Activated CD4-positive, alpha-beta T cell treated with anti-CD3 and anti-CD28 coated beads, Interleukin-2, amount 10 ng/mL, durations not matched to agents 7 days and 5 days (primary cell): ENCODE measurements at places on chromosomes 2 and 18. TPM values are rescaled to one million over a fixed set of nuclear protein-coding genes. Genes with fewer than 3 reads are reported as not detected.

The SIX2 gene
- not detected for total RNA-seq

The SCYGR4 gene
- not detected for total RNA-seq

The IL36G gene
- not detected for total RNA-seq

The GAL3ST2 gene
- not detected for total RNA-seq

The CLEC4F gene
- not detected for total RNA-seq

The SERPINB13 gene
- not detected for total RNA-seq

The CEP68 gene
- 9.0 TPM for total RNA-seq

The TGFA gene
- 0.07 TPM for total RNA-seq

The PAPOLG gene
- 20.7 TPM for total RNA-seq

The TXNL1 gene
- total RNA-seq: 52.9 TPM

The ACOXL gene
- 0.15 TPM for total RNA-seq

The SLC25A52 gene
- not detected for total RNA-seq

The ARHGAP25 gene
- total RNA-seq: 97.8 TPM

The MFSD2B gene
- not detected for total RNA-seq

The TTN gene
- 11.6 TPM for total RNA-seq

The RUFY4 gene
- 2.1 TPM for total RNA-seq

The GPC1 gene
- 7.3 TPM for total RNA-seq

The TLX2 gene
- total RNA-seq: 0.40 TPM

The C2orf78 gene
- total RNA-seq: not detected

The GPAT2 gene
- 3.3 TPM for total RNA-seq

The TMEM237 gene
- 20.0 TPM for total RNA-seq

The TEX44 gene
- not detected for total RNA-seq

The GALR1 gene
- total RNA-seq: not detected

The PRPF40A gene
- 109 TPM for total RNA-seq

The SAP130 gene
- 36.8 TPM for total RNA-seq

The ELOA2 gene
- not detected for total RNA-seq

The TMEM17 gene
- not detected for total RNA-seq

The DSC2 gene
- total RNA-seq: not detected

The RTTN gene
- total RNA-seq: 24.2 TPM

The TANC1 gene
- 0.52 TPM for total RNA-seq

The ATOH8 gene
- 0.12 TPM for total RNA-seq

The ERMN gene
- 3.5 TPM for total RNA-seq
